NCI-H345 (cell line): ENCODE measurements at places on chromosomes 16 and 17.
A peak's percentile ranks its signal among the peaks of the same experiment; 100 is the strongest.

- peak; percentile 54 for DNase-seq
Observed at GRCh38 chr17:59329176-59330052, 2.0 kb upstream of the YPEL2 start.

GRCh38 chr16:10558746-10559641, 21.4 kb downstream of the EMP2 start:
- no peak for DNase-seq

GRCh38 chr16:66332634-66333610, 33.6 kb upstream of the CDH5 start:
- no peak for DNase-seq

GRCh38 chr17:17797119-17797809, 39.5 kb downstream of the SREBF1 start:
- DNase-seq: no peak

- DNase-seq: no peak
Observed at GRCh38 chr17:57276621-57277020, 20.3 kb downstream of the MSI2 start.

- DNase-seq: no peak
Observed at GRCh38 chr16:73018821-73019456, 29.0 kb downstream of the ZFHX3 start.

GRCh38 chr16:14608604-14609003, 21.5 kb downstream of the PARN start:
- no peak for DNase-seq

DNA sequence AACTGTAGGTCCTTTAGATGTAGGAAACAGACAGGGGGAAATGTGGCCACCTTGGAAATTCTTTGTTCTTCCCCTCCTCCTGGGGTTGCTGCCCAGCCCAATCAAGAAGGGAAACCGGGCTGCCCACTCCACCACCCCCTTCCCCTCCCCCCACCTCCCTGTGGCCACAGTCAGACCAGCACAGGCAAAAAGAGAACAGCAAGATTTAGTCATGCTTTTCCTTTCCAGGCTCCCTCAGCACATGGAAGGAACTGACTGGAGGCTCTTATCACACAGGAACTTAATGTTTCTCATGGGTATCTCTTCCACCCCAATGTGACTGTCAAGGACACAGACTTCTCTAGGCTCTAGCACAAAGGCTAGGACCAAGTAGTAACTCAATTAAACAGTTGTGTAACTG, 3.0 kb upstream of the CCL1 start:
- no peak for DNase-seq

GRCh38 chr17:8944748-8945147, 20.8 kb downstream of the PIK3R5 start:
- no peak for DNase-seq

- DNase-seq: no peak
Observed at GRCh38 chr17:57623620-57624019, 121.5 kb downstream of the CCDC182 start.

GRCh38 chr17:9402590-9403199, 172.9 kb downstream of the STX8 start:
- DNase-seq: peak; percentile 1

DNA sequence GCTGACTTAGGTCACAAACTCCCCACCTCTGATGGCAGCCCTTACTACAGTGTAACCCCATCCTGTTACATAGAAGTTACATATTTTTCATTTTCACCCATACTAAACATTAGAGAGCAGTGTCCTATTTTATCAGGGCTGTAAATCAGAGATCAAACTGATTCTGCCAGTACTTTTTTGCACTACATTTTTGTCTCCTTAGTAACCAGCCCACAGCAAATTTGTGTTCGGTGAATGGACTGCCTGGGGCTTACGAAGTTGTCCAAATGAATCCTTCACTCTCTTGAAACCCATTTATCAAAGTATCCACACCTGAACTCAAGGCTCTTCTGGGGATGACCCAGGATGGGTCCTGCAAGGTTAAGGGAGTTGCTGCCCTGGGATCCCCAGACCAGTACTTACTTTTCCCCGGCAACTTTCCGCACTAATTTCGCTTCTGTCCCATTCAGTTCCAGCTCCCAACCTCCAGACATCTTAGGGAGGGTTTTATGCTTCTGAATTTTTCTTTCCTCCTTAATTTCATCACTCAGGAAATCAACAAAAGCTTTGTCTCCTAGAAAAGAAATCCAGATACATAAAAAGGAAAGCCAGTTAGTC, 1.1 kb downstream of the C1QBP start:
- no peak for DNase-seq

DNA sequence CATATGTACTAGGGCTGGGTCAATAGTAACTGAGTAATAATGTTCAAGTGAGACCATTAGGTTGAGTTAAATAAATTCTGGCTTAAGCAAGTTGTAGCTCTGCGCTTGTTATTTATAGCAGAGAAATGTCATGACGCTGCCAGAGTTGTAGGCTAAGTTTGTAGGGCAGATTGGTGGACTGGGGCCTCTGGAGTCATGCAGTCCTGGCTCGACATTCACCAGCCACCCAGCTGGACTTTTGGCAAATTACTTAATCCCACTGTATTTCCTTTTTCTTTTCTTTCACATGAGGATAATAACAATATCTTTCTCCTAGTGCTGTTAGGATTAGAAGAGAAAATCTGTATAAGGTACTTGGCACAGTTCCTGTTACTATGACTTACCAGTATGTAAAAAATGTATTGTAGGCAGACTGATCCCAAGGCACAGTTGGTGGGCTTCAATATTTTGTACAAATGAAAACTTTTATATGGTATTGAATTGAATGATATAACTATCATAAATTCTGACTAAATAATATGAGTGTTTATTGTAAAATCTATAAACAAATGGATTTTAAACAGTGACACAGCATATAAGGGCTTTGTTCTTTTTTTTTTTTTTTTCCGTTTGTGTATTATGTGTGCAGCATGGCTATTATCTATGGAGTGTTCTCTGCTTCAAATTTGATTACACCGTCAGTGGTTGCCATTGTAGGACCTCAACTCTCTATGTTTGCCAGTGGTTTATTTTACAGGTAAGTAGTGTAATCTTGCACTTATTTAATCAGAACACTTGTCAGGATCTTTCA, 2.6 kb downstream of the MFSD11 start:
- no peak for DNase-seq

- DNase-seq: no peak
Observed at GRCh38 chr16:17360693-17361122, 110.1 kb downstream of the XYLT1 start.

DNA sequence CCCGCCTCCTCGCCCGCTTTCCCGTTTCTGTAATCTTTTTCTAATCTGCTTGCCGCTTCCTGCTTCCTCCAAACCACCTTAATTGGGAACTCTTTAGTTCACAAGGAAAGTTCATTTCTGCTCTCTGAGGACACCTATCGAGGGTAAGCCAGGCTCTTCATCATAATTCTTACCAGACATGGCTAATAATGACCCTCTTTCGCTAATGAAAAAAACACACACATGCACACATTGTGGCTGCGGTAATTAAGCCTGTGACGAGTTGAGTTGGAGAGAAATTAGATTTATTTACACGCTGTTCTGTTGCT, 100.6 kb downstream of the ZNF423 start:
- DNase-seq: no peak

DNA sequence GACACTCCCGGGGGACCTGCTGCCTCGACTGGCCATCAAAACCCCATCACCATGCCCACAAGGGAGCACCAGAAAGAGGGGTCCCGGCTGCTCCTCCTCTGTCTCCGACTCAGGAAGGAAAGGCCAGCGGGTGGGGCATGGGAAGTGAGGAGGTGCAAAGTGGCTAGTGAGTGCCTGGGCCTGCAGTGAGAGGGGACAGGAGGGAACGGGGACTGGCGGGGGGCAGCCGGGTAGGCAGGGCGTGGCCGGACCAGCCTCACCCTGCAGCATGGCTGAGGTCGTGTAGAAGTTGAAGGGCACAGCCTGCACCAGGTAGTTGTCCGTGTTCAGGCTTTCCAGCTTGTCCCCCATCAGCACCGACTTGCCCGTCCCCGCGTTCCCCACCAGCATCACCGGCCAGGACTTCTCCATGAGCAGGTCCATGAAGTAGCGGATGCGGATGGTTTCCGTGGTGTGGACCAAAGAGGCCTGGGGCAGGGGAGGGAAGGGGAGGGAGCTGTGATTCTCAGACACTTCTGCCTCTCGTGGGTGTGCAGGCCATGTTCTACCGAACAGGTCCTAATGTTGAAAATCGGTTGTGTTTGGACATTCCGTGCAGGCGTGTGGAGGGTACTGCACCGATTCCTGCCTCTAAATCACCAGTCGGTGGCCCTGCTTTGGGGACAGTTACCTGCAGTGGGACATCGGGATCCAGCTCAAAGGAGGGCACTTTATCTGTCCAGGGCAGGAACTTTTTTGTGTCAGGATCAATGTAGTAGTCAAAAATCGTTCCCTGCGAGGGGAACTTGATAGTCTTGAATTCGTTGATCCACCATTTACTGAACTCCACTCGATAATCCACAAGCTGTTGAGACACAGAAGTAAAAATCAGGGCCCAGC, 91.7 kb downstream of the DNAH17 start:
- no peak for DNase-seq

GRCh38 chr17:8964801-8965393, 610 bp downstream of the PIK3R5 start:
- no peak for DNase-seq

DNA sequence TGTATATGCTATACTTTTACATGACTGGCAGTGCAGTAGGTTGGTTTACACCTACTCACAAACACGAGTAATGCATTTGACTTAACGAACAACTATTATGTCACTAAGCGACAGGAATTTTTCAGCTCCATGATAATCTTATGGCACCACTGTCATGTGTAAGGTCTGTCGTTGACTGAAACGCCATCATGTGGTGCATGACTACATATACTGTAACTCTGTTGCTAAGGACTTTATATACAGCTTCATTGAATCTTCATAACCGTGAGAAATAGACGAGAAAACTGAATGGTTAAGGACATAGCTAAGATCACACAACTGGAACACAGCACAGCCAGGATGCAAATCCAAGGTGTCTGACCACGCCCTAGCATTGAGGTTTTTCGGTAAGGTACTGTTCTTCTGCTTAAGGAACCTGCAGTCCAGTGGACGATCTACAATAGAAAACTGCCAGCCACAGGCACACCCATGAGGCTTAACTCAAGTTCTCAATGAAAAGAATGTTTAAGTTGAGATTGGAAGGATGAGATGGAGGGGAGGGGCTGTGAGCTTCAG, 3.3 kb downstream of the CFAP20 start:
- no peak for DNase-seq

DNA sequence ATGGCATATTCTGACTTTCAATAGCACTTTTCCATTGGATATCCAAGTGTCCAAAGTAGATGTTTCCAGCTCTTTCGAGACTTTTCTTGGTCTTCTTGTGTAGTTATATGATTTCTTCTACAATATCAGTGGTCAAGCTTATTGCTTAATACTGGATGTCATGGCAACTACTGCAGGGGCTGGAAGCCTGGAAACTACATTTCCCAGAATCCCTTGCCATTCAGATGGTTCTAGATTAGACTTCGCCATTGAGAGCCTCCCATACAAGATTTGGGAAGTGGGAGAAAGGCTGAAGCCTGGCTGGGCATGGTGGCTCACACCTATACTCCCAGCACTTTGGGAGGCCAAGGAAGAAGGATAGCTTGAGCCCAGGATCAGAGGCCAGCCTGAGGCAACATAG, 153.6 kb downstream of the C16orf95 start:
- no peak for DNase-seq

GRCh38 chr16:73166441-73166851, 118.5 kb upstream of the ZFHX3 start:
- no peak for DNase-seq
